Cortex of kidney (tissue), 1 donor: ENCODE measurements at places on chromosomes 3 and 15.

GRCh38 chr3:10577486-10577885 is 72.1 kb upstream of the ATP2B2 start:
- no peak for DNase-seq

GRCh38 chr15:82140886-82141285 is 95.1 kb upstream of the MEX3B start:
- DNase-seq: no peak

GRCh38 chr3:104951426-104951825 is 415.3 kb upstream of the ALCAM start:
- no peak for DNase-seq

GRCh38 chr3:21294768-21295167 is 456.2 kb downstream of the ZNF385D start:
- no peak for DNase-seq

DNA sequence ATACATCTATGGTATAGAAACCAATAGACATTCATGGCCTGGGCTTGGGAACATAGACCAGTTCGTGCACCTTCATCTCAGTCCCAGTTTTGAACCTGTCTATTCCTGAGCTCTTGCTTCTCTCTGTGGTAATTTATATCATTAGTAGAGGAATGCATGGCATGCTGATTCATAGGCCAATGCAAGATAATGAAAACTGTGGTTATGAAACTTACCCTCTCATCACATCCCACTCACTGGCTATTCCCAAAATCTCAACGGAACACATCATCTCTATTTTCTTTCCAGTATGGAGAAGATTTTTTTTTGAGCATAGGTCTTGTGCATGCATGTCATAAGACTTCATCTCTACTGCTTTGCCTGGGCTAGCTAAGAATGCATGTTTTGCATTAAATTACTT is 18.7 kb upstream of the P2RY12 start:
- DNase-seq: no peak
